Retinal pigment epithelial cell (primary cell): ENCODE measurements at places on chromosomes 12 and 14.

- DNase-seq: peak; percentile 43
These were observed 5.7 kb downstream of the PAWR start for GRCh38 chr12:79685068-79685467.

GRCh38 chr14:19743256-19743655 lies at the start of gene OR4Q3:
TSS of gene OR4Q3 (plus strand) at chr14:19743571.
- no peak for DNase-seq

DNA sequence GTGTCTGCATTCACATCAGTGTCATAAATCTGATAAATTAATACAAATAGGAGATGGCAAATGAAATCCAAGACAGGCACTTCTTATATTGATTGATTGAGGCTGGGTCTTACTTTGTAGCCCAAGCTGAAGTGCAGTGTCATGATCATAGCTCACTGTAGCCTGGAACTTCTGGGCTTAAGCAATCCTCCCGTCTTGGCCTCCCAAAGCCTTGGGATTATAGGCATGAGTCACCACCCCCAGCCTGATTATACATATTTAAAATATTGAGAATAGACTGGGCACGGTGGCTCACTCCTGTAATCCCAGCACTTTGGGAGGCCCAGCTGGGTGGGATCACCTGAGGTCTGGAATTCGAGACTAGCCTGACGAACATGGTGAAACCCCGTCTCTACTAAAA lies 51.3 kb downstream of the MARK3 start:
- no peak for DNase-seq

- DNase-seq: no peak
These were observed 22.3 kb downstream of the MSRB3 start for GRCh38 chr12:65300679-65301349.

GRCh38 chr14:22769369-22769768 lies 2.9 kb downstream of the OXA1L start:
- DNase-seq: peak; percentile 61

GRCh38 chr14:22400655-22401259 lies 188.3 kb downstream of the DAD1 start:
- no peak for DNase-seq

DNA sequence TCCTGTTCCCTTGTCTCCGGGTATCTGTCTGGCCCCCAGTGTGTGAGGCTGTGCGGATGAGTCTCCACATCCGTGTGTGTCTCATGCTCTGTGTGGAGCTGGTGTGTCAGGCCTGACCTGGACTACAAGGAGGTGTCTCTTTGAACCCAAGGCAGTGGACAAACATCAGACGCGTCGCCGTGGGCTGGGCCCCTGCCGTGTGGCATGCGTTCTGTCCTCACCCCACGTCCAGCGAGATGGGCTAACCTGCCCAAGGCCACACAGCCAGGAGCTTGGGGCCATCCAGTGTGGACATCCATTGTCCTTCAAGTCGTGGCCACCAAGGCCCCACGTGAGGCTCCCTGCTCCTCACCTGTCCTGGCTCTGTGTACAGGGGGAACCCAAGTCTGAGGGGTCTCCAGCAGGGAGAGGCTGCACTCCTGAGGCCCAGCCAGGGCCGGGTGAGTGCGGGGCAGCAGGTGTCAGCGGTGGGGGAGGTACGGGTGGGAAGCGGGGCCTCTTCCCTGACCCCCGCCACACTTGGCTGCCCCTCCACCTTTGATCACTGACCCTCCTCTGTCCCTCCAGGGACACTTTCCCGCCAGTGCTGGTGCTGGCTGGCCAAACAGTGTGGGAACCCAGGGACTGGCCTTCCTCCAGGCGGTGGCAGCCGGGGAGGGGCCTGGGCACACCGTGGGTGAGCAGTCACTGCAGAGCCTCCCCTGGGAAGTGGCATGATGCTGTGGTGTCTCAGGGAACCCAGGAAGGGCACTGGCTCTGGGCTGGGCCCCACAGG lies 48.5 kb downstream of the CYP46A1 start:
- DNase-seq: no peak

DNA sequence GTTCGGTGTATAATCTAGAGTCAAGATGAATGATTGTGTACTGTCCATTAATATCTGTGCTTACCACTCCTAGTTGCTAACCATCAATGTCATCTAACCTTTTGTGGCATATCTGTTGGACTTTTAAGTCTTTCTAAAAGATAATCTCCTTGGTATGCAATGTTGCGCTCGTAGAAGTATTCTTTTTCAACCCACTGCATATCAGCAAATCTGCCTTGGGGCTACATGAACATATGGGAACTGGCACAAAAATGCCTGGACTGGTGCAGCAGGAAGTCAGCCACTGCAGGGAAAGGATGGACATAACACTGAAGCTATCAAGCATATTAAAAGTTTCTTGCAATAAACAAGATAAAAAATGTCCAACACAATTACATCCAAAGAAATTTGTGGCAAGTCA lies 124.3 kb upstream of the SLC38A4 start:
- peak; percentile 24 for DNase-seq

DNA sequence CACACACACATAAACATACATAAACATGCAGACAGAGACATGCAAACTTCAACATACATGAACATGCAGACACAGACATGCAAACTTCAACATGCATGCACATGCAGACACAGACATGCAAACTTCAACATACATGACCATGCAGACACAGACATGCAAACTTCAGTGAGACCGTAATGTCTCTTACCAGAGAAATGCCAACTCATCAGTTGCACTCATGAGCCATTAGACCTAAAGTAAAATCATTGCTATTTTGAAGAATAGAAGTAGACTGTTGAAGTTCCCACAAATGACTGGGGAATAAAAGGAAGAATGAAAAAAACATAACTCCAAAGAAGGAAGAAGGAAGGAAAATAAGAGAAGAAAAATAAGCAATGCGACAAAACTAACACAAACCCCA lies 1044.0 kb upstream of the TMEM132C start:
- no peak for DNase-seq

DNA sequence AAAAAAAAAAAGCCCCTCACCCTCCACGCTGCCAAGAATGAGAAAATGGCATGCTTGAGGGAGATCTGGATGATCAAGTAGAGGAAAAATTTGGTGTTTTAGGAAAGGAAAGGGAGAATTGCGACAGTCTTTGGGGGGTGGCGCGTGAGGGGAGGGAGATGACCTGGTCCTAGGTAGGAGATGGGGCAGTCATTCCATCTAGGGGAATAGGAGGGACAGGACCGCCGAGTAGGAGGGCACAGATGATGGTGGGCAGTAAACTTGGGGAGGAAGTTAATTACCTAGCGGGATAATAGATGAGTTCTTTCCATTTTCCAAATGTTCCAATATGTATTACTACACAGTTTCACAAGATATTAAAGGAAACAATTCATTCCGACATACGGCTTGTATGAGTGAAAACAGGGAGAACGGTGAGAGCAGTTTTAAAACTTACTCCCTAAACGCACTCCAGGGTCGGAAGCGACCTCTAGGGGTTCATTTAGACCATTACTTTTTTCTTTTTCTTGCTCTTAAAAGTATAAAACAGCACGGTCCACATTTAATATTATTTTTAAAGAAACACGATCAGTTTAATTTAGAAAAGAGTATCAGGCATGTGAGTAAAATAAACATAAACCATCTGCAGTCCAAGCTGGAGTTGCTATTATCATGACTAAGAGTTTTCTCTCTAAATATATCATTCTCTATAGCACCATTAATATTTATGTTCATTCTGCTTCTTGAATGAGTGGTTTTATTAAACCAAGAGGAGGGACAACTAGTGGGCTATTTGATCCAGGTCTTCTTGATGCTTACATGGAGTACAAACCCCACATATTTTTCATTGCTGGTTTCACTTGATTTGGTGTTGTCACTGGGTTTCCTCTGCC lies 3.0 kb upstream of the FNTB start:
- no peak for DNase-seq

GRCh38 chr12:131603106-131603938 lies 107.6 kb upstream of the SFSWAP start:
- no peak for DNase-seq

- no peak for DNase-seq
These were observed 202.2 kb downstream of the TMEM132D start for GRCh38 chr12:129701631-129702101.

GRCh38 chr12:33245434-33245833 lies 194.2 kb downstream of the SYT10 start:
- DNase-seq: no peak

GRCh38 chr14:100828031-100828769 lies 2.3 kb downstream of the MEG3 start:
- no peak for DNase-seq

- DNase-seq: no peak
These were observed 82.9 kb upstream of the GPHB5 start for GRCh38 chr14:63401646-63402045.

DNA sequence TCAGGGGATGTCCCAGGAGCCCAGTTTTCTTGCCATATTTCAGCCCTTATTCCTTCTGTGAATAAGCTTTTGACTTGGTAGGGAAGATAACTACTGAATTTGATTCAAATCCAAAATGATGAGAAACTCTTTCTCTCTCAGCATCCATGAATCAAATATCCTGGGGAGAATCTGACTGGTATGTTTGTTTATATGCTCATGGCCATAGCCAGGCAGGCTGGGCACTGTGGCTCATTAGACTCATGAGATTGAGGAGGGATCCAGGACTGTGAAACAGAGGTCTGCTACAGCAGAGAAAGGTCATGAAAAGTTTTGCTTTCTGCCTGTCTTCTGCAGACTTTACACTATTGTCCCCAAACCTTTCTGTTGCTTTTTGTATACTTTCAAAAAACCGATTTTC lies 346.4 kb upstream of the ATP2B1 start:
- no peak for DNase-seq

DNA sequence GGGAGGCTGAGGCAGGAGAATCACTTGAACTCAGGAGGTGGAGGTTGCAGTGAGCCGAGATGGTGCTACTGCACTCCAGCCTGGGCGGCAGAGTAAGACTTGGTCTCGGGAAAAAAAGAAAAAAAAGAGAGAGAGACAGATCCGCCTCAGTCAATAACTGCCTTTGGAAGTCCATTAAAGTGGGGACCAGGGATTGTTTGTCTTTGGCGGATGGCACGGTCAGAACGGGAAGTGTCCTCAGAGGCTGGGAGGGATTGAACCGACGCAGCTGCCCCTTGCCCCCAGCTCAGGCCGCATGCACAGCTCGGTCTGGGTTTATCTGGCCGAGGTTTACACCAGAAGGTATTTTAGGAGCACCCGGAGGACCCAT lies 54.4 kb downstream of the TESC start:
- DNase-seq: no peak

- no peak for DNase-seq
These were observed 30.3 kb downstream of the EEA1 start for GRCh38 chr12:92898755-92899154.

DNA sequence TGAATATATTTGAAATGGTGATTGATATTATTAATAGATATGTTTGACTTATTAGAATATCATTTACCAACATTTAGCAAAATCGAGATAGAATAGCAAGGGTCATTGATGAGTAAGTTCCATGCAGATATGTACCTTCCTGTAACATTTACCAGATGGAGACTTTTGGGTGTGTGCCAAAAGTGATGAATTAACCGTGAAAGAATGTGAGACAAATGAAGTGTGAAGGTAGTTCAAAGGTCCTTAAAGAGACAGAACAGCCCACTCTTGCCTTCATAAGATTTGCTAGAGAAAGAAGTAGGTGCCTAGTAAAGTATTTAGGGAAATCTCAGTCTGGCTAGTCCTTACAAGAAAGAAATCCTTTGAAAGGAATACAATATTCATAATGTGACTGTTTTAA lies 45.5 kb downstream of the FGD4 start:
- peak; percentile 85 for DNase-seq

DNA sequence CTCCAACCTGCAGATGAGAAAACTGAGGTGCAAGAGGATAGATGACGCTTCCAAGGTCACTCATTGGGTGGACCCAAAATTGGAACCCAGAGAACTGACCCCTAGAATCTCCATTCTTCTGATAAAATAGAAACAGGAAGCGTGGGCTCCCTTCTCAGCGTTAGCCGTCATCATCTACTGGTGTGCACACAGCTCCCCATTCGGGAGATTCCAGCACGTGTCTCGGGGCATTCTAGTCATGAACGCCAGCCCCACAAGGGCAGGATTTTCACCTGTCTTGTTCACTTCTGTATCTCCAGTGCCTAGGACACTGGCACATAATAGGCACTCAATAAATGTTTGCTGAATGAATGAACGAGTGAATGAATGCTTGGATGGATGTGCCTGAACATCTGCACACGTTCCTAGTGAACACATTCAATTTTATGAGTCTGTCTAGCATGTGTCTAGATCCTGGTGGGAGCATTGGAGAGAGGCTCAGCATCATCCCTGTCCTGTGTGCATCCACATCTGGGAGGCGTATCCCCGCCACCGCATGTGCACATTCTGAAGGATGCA lies 30.5 kb downstream of the RASAL1 start:
- DNase-seq: no peak

DNA sequence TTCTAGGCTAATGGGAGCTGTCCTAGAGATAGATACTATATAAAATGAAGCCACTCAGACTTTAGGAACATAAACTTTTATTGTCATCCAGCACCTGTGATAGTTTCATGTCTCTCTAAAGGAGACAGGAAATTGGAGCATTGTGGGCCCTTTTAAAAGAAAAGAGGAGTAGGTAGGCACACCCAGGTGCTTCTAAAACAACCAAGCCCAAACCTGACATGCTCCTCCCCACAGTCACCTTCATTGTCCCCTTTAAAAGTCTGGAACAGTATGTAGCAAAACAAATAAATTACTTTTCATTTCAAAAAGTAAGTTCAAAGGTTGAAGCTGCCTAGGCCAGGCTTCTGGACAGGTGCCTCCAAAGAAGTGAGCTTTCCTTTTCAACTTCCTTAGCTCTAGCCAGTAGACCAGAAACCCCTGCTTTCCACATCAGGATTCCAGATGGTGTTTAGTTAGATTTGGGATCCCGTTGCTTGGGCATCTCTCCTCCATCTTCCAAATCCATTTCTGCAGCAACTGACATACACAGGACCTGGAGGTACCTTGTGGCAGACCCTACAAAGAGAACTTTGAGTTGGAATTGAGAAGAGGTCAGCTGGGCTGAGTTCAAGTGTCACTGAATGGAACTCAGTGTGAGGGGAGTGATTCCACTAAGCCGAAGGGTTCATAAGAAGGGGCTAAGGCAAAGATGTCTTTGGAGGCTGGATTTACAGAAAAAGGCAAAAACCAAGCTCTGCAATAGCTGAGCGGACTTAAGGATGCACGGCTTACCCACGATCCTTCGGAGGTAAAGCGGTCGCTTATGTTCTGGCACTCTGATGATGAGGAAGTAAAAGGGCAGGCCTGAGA lies 6.9 kb downstream of the OXA1L start:
- no peak for DNase-seq
